ENCODE measurements at places on chromosomes 4 and X.

GRCh38 chr4:108060164-108060563 lies 70.5 kb downstream of the HADH start:
- no peak for DNase-seq

- DNase-seq: no peak
Measured at GRCh38 chrX:130393451-130394074, 8.1 kb upstream of the GPR119 start.

GRCh38 chr4:75434105-75434504 lies 80.1 kb downstream of the RCHY1 start:
- no peak for DNase-seq

DNA sequence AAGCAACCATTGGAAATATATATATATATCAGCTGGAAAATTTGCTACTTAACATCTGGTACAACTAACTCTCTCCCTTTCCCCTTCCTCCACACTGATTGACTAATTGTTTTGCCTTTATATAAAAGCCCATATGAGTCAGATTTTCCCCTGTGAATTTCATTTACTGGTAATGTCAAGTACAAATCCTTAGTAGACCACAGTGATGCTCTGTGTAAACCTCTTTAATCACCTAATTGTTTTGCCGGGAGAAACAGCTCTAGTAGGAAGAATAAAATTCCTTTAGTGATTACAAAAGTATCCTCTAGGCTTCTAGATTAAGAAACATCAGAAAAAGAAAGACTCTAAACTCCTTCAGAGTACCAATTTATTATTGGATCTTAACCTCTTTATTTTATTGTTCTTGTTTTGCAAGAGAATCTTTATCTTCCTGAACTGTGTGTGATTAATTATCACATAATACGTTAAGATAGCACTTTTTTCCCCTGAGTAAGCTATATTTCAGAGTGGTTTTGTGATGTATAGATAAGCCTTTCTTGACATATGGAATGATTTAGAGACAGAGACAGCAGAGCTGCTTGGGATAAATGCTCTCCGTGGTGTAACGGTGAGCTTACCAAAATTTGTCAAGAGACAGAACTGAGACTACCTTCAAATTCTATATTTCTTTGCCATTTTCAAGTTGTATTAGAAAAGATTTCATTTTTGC lies 1606.4 kb upstream of the TENM3 start:
- no peak for DNase-seq

DNA sequence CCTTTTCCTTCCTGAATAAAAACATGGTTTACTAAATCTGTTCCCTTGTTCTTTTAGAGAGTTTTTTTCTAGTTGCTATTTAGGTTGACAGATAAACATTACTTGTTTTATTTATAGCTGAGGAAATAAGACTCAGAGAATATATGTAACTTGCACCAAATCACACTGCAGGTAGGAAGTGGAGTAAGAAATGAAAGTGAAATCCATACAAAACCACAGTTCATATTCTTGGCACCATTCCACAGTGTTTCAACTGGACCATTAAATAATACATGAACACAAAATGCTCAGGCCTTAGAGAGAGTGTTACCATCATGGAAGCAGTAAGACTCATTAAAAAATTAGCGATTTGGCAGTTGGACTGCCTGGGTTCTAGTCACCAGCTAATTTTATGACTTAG lies 326.9 kb upstream of the SLIT2 start:
- DNase-seq: no peak

DNA sequence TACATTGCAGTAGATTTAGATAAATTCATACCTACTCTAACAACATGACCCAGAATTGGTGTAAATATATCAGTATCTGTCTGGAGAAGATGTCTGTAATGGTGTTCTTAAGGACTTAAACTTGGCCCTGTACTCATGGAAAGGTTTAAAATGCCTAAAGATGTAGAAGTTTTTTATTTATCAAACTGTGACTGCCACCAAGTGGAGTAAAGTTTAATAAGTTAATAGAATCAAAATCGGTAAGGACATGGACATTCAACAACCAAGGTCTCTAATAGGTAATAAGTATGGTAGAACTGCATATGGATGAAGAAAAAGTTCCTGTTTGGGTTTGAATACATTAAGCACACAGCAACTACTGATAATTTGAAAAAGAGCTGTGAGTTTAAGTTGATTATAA lies 474.0 kb upstream of the NDST3 start:
- no peak for DNase-seq

GRCh38 chr4:127364397-127364796 lies 268.4 kb upstream of the INTU start:
- no peak for DNase-seq

DNA sequence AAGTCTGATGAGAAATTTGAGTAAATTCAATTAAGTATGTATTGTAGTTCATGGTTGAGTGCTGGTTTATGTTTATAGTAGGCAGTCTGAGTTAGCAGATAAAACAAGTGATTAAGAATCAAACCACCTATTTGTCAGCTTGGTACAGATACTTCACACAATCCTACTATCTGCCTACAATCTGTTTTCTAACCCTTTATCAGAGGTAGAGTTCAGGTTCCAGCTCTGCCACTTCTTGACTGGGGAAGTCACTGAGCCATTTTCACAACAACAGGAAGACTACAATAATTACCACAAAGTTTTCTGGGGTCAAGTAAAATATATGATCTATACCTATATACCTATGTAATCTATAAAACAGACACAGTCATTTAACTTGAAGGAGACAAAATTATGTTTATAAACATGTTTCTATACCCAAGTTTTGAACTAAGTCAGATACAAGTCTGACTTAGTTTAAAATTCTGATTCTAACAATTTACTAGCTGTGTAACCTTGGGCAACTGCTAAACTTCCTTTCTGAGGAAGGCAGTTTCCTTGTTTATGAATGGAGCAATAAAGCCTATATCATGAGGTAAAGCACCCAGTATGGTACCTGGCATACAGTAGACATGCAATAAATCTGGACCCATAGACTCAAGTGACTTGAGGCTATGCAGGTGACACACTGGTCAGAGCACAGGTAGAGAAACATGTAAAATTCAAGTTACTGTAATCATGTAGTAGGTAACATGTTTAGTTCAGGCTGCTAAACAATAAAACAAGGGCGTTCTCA lies 37.2 kb upstream of the BDH2 start:
- DNase-seq: no peak

DNA sequence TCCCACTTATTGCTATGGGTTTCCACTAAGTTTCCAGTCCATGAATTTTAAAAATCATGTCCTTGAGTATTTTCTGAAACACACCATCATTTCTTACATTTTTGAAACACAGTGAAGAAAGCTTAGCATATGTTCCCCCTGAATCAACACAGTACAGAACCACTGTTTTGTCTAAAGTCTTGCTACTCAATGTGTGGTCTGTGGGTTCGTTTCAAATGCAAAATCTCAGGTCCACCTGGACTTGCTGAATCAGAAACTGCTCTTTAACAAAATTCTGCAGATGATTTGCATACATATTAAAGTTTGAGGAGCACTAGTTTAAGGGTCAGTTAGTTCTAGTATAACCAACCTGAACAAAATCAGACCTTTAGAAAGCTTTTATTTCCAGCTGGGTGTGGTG lies 60.4 kb downstream of the SUPT20HL2 start:
- DNase-seq: no peak

GRCh38 chr4:107885865-107886264 lies 45.5 kb upstream of the CYP2U1 start:
- DNase-seq: no peak

- no peak for DNase-seq
Measured at GRCh38 chr4:165027762-165028402, 3.9 kb upstream of the TRIM60 start.

- no peak for DNase-seq
Measured at GRCh38 chr4:147518086-147518485, 37.2 kb downstream of the EDNRA start.

- DNase-seq: no peak
Measured at GRCh38 chrX:119497185-119497584, 28.9 kb downstream of the SLC25A5 start.

DNA sequence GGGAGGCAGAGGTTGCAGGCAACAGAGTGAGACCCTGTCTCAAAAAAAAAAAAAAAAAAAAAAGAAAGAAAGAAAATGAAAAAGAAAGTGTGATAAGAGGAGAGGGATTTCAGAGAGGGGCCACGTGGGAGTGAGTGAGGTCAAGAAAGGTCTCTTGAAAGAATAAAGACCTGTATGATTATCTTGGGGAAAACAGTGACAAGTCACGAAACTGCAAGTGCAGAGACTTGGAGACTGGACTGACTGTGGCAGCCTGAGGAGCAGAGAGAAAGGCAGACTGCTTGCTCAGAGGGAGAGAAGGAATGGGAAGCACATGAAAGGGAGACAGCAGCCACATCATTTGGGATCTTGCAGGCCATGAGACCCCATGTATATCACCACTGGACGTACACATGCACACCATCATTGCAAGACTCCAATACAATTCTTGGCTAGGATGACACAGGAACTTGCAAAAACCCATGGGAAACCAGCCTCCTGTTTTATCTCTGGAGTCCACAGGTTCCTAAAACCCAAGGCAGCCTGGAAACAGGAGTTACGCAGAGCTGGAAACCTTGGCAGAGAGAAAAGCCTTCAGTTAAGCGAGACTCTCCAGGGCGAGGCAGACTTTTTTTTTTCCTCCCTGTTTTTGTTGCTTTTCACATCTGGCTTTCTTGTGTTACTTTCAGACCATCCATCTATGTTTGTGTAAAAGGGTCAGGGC lies 207.0 kb upstream of the TBL1X start:
- DNase-seq: no peak

- DNase-seq: no peak
Measured at GRCh38 chrX:14504960-14505538, 24.3 kb upstream of the GLRA2 start.

- DNase-seq: no peak
Measured at GRCh38 chrX:30888526-30889146, 418 bp downstream of the TAB3 start.

DNA sequence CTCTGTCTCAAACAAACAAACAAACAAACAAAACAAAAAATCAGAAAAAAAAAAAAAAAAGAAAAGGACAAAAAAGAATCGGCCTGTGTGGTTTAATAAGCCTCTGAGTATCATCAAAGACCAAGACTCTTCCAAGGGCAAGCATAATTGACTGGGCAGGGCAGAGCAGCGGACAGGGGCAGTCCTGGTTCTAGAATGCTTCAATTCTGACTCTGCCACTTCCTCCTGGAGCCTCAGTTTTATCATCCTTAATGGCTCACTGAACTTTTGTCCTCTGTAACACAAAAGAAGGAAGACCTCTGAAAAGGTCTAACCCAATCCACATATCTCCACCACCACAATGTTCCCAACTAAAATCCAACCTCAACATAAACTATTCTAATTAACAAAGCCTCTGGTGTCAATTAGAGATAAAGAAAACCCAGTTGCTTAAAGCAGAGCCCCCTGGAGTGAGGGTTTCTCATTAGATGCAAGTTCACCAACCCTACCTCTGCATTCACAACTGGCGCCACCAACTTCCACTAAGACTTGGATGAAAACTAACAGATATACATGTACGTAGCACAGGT lies 51.7 kb downstream of the TBC1D9 start:
- DNase-seq: no peak

- no peak for DNase-seq
Measured at GRCh38 chrX:12919051-12919450, 12.6 kb downstream of the TLR8 start.

DNA sequence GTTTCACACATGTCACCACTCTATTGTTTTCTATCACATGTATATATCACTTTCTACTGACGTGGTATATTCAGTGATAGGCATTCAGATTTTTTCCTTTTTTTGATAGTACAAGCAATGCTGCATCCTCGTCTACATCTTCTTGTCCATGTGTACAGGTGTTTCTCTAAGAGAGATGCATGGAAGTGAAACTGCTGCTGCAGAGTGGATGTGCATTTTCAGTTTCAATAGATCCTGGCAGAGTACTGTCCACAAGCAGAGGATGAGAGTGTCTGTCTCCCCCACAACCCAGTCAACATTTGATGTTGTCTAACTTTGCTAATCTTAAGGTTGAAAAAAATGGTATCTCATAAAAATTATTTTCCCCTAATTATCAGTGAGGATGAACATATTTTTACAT lies 194.0 kb upstream of the CASK start:
- DNase-seq: no peak

GRCh38 chr4:152273343-152273742 lies 262.5 kb downstream of the FBXW7 start:
- no peak for DNase-seq

DNA sequence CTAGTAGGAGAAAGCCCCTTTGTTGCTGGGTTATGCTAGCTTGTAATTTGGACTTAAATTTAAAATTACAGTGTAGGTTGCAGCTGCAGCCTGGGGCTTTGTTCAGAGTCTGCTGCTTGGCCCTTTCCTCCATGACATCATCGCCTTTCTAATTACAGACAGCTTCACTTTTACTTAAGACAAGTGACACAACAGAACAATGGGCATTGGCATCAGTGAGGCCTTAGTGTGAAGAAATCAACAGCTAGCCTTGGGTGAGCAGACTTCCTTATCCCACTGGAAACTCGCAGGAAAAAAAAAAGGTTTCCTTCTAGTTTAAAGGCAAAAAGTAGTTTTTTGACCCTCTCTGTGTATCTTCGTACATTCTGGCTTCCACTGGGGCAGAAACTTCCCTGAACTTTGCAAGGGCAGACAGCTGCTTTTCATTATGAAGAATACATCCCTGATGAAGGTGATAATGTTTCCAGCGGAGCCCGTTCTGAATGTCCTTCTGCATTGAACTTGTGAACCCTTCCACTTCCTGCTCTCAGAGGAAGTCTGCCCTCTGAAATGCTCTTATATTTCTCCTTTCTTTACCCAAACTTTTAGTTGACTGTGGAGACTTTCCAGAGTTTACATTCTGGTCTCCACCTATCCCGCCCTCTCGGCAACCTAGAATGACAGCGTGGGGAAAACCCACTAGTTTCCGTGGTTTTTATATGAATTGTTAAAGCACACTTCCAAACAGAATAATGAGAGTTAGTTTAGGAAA lies 123.2 kb upstream of the FAM9C start:
- DNase-seq: no peak

DNA sequence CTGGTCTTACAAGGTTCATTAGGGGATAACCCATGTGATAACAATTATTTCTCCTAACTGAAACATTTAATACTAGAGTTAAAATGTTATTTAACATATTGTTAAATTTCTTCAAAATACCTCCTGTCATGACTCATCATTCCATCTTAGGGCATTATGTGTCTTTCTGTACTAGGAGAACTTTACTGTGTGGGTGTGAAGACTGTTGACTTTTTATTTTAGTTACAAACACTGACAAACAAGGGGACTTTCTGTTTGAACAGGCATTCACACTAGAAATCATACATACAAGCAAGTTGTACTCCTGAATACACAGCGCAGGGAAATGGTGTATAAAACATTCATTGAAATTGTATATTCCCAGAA lies 175.9 kb downstream of the FBXW7 start:
- DNase-seq: no peak

Data from stimulated activated CD8-positive, alpha-beta memory T cell treated with anti-CD3 and anti-CD28 coated beads, Interleukin-4, amount 100 ng/mL, for 1 hour (primary cell).